Neural progenitor cell (in vitro differentiated cells): ENCODE measurements at places on chromosomes 5 and 9.

DNA sequence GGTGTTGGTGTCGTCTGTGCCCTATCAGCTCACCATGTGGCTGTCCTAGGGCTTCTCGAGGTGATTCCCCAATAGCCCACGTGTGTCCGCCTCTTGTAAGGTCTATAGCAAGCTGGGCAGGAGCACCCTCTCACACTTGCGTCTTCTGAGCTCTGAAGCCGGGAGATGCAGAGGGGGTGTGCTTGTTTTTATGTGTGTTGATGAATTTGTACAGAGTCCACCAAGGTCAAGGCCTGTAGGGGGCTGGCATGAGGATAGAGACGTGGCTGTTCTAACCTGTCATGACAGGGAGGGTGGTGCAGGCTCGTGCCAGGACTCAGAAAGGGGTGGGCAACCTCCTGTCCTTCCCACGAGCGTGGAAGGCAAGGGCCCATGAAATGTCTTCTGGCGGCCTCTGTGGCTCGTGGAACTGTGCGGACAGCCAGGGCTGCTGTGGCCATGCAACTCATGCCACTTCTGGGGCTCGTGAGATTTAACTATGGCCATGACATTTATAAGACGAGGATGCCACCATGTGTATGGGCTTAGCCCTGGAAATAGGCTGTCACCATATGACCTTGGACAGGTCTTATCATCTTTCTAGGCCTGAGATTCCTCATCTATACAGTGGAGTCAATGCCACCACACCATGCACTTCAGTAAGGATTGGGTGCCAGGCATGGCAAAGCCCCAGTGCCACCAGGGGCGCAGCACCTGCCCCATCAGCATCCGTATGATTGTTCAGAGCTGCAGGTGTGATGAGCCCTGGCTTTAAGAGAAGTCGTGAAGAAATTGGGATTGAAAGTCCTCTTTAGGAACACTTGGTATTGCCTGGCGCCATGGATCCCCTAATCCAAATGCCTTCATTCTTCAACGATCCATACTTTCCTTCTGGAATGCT is 2.3 kb upstream of the OLFM1 start:
- no peak for DNase-seq

DNA sequence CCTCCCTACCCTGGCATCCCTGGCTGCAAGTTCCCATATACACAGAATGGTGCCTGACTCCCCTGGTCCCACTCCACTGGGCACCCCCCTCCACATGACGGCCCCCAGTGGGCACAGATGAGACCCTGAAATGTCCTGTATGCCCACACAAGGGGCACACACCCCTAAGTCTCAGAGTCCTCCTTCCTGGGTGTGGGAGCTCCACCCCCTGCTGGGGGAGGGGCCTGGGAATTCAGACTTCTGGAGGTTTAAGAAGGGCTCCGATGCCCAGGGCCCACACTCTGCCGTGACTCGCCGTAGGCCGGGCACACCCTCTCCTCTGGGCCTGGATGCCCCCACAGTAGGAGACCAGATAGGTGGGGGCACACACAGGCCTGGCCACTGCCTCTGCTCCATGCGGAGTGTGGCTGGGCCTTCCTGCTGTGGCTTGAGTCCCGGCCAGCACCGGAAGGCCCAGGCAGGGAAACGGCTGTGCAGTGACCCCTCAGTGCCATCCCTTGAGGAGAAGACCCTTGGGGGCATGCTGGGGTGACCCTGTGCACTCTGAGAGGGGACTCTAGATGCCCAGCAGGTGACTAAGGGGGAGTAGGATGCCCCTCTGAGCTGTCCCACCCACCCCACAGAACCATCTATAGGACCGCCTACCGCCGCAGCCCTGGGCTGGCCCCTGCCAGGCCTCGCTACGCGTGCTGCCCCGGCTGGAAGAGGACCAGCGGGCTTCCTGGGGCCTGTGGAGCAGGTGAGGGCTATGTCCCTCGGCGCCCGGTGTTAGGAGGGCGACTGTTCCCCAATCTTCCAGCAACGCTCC is 6.5 kb downstream of the EGFL7 start:
- DNase-seq, result no peak

DNA sequence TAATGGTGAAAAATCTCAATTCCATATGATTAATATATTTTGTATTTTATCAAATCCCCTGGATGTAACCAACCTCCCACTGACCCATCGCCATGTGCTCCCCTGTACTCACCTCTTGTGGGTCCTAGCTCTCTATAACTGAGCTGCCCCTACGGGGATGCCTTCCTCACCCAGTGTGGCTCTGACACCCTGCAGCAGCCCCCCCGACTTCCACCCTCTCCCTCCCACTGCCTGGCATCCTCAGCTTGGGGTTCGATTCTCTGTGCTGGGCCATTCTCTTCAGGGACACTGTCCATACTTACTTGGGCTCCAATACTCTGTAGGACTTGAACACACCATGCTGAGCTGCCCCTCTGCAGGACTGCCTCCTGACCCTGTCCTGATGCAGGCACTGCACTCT is 87.1 kb downstream of the PJA2 start:
- DNase-seq, result no peak

DNA sequence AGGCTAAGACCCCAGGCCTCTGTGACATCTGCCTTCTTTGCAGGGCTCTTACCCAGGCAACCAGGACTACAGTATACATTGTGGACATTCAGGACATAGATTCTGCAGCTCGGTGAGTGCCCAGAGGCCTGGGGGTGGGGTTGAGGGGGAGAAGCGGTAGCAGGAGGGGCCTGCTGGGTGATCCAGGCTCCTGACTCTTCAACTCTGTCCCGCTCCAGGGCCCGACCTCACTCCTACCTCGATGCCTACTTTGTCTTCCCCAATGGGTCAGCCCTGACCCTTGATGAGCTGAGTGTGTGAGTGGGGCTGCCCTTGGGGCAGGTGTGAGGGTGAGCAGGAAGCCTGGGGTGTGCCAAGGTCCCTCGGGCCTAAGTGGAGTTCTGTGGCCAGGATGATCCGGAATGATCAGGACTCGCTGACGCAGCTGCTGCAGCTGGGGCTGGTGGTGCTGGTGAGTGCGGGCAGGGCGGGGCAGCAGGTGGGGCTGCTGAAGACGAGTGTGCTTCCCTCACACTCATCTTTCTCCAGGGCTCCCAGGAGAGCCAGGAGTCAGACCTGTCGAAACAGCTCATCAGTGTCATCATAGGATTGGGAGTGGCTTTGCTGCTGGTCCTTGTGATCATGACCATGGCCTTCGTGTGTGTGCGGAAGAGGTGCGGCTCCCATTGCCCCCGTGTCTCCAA is 19.8 kb downstream of the GPRIN1 start:
- DNase-seq, result no peak

- no peak for DNase-seq
Measured at GRCh38 chr5:59599729-59600128, 293.8 kb downstream of the PDE4D start.

DNA sequence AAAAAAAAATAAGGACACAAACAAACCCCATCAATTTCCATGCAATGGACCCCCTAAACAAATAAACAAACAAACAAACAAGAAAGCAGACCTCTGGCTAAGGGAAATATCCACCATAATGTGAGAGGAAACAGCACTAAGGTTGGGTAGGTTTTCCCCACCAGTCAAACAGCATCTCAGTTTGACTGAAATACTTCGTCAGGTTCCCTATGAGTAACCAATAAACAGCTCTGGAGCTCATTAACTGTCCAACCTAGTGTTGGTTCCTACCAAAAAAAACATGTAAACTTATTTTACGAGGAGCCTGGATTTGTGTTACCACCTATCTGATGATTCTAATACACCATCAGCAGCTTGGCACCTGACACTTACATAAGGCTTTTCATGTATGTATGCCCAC is 198.5 kb upstream of the TARS1 start:
- no peak for DNase-seq

DNA sequence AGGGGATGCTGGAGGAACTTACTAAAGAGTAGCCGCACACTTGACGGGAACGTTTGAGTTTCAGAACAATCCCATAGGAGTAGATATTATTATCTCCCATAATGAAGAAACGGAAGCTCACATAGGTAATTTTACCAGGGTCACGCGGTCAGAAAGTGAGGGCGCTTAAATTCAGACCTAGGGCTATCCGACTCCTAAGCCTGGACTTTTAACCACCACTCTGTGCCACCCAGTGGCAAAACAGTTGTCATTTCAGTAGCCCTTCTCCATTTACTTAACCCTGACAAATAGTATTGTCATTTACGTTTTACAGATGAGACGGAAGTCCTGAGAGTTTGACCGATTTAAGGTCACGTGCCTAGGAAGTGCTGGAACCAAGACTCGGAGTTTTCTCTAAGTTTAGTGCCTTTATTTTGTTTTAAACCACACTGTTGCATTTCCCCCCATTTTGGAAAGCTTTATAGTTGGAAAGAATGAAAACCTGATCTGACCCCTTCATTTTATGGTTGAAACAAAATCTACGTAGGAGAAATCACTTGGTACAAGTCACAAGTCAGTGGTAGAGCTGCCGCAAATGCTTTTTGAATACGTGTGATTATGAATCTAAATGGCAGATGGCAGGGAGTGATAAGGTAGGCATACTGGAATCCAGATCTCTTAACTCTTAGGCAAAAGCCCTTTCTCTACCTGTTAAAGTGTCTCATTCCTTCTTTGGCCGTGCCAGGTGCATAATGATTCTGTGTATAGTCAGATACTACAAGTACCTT is 650 bp downstream of the MRRF start:
- no peak for DNase-seq

DNA sequence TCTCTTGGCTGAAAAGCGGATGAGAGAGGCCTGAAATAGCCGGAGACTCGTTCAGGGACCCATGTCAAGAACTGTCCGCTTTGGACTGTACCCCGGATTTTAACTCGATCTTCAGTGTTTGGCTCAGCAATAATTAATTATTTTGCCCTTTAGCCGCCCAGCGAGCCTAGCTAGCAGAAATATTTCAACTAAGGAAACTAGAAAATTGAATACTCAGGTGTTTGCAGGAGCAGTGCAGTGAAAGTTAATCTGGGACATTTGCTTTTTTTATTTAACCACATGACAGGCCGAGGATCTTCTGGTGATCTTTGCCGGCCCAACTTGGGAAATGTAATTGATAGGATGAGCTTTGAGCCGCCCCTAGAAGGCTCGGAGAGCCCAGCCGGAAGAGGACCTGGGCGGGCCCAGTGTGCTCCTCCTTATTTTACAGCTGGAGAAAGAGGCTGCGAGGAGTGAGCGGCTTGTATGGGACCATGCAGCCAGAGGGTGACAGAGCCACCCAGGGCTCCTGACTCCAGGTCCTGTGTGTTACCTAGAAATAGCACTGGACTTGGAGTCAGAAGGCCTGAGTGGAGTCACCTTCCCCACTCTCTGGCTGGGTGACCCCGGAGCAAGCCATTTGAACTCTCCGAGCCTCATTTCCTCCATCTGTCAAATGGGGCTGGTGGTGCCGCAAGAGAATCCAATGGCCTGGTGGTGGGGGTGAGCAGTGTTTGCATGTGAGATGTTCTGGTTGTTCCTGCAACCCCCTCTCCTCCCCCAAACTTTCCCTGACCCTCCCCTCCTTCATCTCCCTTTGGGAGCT is 2.4 kb downstream of the PPARGC1B start:
- peak; percentile 58 for DNase-seq

DNA sequence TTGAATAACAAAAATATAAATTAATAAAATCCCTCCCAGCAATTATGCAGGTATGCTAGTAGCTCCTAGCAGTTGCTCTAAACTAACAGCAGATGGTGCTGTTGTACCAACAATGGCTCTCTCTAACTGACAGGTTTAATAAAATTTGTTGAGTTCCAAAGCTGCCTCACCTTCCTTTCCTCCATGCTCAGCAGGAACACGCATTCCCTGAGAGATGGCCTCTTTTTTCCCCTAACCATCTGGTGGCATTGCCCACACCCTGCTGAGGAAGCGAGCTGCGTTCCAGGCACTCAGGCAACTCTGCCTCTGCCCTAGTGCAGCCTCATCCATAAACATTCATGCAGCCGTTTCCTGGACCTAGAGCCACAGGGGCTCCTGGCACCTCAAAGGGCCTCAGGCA is 106.2 kb downstream of the KLHL3 start:
- DNase-seq, result peak; percentile 73

GRCh38 chr9:129989740-129990139 is 53.2 kb downstream of the FNBP1 start:
- DNase-seq, result no peak

DNA sequence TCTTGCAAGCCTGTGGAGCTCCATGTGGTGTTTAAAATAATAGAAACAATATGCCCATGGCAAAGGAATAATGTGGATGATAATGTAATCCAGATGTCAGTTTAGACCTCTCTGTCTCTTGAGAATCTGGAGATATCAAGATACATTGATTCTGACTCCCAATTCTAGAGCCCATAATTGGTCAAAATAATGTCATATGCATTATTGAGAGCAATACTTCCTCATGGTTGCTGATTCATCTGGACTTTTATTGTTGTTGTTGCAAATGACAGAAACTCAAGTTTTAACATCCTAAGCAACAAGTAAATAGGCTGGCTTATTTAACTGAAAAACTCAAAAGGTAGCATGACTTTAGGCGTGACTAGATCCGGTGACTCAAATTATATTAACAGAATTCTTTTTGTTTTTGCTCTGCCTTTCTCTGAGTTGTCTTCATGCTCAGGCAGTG is 152.1 kb downstream of the PCSK1 start:
- DNase-seq, result no peak

- no peak for DNase-seq
Measured at GRCh38 chr9:130241198-130241535, 24.4 kb upstream of the HMCN2 start.

- no peak for DNase-seq
Measured at GRCh38 chr9:131589124-131589711, 43.9 kb downstream of the PRRT1B start.

DNA sequence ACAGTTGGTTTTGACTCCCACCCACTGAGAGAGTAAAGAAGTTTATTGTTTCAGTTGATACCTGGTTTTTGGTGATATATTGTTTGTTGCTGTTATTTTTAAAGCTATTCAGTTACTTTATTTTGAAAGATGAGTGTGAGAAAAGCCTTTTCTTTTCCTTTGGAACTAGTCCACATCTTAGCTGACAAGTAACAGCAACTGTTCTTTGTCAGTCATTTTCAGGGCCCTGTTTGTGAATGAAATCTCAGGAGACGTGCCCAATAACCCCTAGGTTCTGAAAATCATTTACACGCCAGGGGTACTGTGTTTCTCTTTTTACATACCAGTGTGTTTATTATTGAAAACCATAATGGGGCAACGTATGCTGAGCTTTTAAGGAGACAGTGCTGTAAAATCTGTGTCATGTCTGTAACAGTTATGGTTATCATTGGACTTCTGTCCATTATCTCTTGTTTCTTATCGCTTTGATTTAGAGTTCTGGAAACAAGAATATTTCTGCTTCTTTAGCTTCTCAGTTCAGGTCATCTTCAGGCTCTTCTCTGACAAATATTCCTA is 75.0 kb downstream of the LIX1 start:
- no peak for DNase-seq

- DNase-seq, result no peak
Measured at GRCh38 chr9:99852617-99853016, 30.9 kb downstream of the NR4A3 start.

- DNase-seq, result no peak
Measured at GRCh38 chr5:9652295-9652694, 22.1 kb upstream of the TAS2R1 start.
